ENCODE measurements at places on chromosomes 3 and 15.

DNA sequence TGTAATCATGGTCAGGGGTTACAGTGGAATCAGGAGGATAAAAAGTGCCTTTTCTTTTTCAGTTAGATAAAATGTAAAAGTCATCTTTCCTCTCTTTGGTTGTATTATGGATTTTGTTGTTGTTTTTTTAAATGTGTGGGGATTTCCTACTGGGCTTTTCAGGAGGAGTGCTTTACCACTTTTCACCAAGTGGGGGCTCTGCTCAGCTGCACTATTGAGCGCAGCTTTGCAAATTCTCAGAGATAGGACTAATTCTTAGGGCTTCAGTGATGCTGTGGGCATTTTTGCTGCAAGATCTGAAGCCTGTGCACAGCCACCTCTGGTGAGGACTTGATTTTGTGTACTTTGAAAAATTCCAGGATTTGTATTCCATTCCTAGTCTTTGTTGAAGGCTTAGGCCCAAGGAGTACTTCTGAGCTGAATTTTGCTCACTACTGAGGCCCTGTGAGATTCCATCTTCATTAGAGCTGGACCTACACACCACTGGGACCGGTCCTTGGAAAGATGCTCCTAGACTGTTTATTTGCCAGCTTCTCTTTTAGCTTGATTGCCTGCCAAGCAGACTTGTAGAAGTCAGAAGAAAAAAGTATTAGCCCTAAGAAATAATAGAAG, 7.5 kb downstream of the GNB5 start:
- DNase-seq = peak; percentile 19

DNA sequence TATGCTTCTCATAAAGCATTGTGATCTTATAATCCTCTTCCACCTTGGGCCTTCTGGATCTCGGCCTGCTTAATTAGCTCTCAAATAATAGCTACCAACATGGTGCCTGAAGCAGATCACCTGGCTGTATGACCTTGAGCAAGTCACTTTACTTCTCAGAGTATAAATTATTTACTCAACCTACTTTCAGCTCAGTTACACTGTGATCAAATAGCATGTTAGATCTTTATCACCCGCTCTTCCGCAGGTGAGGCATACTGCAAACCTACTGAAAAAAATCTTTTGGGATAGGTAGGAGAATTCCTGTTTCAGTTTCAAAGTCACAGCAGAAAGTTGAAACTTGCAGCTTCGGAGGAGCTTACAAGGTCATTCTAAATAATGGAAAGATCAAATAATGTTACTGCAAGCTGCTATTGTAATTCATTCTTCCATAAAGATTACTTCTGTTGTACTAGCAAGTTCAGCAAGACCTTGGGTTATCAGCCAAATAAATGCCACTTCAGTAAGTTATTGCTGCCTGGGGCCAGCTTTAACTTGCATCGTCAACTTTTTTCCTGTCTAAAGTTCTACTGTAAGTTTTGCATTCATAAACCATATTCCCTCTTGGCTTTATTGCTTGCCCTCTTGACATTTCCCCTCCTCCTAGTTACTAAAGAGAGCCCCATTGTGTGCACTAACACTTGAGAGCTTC, 268.4 kb upstream of the ATP11B start:
- DNase-seq = no peak

DNA sequence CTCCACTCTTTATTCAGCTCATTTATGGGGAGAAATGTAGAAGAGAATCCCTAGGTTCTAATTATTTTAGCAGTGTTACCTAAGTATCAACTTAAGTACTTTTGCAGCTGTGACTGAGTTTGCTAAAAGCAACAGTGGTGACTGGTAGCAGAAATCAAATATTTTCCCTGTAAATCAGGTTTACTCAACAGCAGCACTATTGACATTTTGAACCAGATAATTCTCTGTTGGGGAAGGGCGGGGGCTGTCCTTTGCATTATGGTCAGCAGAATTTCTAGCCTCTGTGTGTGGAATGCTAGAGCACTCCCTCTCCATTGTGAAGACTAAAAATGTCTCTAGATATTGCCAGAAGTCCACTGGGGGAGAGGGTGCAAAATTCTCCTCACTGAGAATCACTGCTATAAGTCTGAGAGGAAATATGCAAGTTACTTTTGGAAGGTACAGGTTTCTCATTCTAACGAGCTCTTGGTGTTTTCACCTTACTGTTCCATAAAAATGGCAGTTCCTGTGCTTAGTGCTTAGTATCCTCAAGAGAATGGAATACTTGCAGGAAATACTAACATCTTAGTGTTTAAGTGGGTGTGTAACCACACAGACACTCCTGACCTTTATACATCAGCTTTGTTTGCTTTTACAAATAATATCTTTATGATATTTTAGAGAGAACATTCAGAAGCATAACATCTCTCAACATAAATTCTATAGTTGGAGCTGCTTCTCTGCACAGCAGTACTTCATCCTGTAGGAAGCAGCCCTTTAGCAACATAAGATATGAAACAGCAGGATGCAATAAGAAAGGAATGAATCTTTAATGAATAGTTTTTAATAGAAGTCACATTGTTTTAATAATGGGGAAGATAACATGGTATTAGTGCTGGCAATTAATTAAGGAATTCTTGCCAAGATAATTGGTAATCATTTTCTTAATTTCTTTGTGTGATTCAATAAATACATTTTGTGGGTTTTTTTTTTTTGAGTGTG, 246.5 kb upstream of the GOLIM4 start:
- no peak for DNase-seq

DNA sequence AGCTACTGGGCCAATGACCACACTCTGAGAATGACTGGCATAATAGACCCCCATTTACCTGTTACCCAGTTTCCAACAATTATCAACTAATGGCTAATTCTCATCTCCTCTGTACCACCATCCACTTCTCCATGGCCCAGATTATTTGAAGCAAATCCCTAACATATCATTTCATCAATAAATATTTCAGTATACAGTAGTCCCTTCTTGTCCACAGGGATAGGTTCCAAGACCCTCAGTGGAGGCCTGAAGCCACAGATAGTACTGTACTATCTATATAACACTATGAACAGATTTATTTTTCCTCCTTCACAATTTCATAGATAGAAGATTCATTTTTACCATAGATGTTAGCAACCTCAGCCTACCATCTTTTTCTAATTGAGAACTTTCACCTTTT, 68.3 kb downstream of the IFT80 start:
- no peak for DNase-seq

DNA sequence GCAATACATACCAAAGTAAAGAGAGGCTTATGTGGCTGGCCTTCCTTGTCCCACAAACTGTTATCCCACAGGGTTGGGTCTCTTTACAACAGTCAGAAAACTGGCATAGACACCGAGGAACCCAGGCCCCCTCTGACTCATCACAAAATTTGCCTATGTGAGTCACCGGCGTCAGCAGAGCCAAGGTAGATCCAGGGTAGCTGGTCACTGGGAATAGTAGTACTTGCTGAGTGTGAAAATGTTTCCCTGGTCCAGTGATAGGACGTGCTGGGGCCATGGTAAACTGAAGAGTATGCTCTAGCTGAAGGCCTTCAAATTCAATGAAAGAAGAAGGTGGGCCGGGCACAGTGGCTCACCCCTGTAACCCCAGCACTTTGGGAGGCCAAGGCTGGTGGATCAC, 27.1 kb upstream of the SKIL start:
- no peak for DNase-seq

GRCh38 chr15:69509131-69509530, 56.5 kb downstream of the RPLP1 start:
- DNase-seq = peak; percentile 17

DNA sequence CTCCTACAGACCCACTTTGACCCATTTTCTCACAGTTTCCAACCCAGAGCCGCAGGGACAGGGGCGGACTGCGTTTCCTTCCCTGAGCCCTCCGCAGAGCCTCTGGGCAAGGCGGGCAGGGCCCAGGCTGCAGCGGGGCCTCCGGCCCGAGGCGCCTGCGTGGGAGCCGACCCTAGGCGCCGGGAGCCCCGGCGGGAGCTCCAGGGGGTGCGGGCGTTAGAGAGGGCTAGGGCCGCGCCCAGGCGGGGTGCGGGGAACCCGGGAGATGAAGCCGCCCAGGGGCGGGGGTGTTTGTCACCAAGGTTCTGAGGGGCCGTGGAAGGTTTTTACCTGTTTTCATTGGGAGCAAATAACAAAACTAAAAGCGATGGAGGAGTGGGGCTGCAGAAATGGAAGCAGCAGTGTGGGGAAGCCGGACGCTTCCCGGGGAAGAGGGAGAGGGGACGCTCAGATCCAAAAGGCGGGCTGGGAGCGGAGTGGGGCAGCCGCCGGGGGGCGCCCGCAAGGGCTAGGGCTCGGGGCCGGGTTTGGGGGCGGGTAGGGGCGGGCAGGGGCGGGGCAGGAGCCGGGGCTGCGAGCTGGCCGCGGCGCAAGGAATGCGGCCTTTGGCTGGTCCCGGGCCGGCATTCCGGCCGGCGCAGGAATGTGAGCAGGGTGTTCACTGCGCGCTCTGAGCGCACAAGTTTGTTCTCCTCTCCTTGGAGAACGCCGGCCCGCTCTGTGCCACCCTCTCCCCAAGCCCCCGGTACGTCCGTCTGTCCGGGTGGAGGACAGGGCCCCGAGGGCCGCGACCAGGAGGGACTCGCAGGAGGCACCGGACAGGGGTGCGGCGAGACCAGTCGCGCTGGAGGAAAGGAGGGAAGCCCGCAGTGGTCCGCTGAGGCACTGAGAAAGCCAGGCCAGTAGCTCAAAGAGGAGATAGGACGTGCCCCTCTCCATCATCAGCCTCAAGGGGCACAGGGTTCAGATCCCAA, 61.1 kb downstream of the AMOTL2 start:
- DNase-seq = no peak

- DNase-seq = no peak
These were observed 139.3 kb upstream of the HES1 start for GRCh38 chr3:193996641-193997089.

DNA sequence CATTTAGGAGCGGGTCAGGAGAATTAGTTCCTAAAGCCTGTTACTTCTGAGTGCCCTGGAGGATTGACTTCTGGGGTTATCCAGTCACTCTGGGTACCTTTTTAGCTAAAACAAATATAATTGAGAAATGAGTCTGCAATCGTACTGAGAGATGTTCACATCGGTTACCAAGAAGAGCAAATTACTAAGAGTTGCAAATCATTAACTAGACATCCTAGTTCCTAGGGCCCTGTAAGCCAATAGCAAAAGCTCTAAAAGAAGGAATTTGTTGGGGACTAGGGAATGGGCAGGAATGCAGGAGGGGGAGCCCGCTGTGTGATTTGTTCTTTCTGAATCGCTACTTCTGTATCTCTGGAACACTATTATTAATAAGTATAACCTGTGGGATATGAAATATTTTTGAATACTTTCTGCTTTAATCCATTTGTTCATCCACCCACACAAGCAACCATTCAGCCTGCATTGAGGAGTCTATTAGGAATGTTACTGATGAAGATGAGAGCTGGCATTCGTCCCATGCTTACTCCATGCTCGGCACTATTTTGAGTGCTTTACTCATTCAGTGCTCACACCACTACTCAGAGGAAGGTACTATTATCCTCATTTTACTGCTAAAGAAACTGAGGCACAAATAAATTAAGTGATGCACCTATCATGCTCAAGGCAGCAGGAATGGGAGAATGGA, 31.5 kb upstream of the KY start:
- DNase-seq = no peak

DNA sequence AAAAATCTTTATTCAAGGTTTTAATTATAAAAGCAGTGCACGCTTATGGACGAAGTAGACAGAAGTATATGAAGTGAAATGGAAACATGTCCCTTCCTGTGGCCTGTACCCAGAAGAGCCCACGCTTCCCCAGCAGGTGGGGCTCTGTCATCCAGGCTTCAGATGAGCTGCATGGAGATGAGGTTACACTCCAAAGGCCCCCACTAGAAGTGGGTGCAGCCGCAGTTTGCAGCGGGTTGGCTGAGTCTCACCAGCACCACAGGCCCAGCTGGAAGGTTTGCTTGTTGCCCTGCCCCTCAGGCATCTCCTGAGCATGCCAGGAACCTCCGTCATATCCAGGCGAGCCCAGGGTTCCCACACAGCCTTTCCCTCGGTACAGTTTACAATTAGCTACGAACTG, 33.1 kb downstream of the PRR20G start:
- no peak for DNase-seq

DNA sequence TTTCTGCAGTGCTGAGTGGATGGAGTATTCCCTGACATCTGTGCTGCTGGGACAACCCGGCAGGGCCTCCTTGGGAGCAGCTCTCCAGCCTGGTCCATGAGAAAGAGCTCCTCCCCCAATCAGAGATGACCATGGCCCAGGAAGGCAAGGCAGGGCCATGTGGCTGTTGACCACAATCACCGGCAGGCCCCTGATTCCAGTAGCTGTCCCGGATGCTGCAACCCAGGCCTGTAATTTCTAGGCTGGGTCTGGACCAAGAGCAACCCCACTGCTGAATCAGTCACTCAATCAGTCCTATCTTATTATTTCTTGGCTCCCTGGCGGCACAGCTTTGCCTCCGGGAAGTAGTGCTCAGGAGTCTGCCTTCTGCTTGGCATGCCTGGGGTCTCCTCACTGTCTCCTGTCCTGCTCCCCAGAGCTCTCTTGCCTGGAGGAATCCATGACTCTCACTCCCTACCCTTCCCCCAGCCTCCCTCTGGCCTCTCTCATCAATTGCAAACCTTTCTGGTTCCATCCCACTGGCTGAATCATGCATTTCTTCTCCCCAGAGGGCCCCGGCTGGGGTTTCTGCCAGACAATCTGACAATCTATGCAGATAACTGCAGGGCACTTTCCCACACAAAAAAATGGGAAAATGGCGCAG, 32.6 kb upstream of the ITGA11 start:
- DNase-seq = no peak

DNA sequence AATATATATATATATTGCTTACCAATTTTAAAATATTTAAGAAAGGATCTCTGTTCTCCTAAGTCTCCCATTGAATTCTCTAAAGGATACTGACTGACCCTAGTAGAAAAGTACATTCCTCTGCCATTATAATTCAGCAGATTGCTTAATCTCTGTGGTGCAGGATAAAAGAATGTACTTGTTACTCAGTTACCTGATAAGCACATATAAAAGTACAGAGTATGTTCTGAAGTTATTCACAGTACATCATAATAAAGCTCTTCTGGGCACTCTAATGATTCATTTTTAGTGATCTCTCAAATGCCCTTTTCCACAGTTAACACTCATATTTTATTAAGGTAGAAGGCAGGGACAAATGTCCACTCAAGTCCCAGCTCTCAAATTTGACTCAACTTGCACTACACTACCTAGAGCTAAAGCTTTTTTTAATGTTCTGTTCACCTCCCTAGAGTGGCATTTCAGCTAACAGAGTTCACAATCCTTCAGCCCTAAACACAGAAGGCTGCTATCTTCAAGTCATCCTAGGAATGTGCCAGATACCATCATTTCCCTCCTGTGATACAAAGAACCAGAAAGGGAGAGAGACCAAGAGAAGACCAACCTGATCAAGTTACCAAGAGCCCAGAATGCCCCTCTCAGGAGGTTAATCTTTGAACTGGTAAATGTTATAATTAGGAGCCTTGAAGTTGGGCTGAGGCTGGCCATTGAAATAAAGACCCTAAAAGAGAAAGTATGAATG, 53.3 kb downstream of the MEIS2 start:
- no peak for DNase-seq

All from stimulated activated naive CD8-positive, alpha-beta T cell treated with anti-CD3 and anti-CD28 coated beads, Interleukin-15, Interleukin-2, amounts not matched to agents 100 U/mL and 50 U/mL, for 24 hours (primary cell).